ENCODE measurements at places on chromosomes 2 and 18. TPM values are rescaled to one million over a fixed set of nuclear protein-coding genes. Genes with fewer than 3 reads are reported as not detected.

Gene GALNT5
- total RNA-seq: 16.5 TPM

Gene AGXT
- total RNA-seq: 1.0 TPM

Gene OSGEPL1
- total RNA-seq: 4.3 TPM

Gene DSG1
- total RNA-seq: not detected

Gene SPRED2
- 65.0 TPM for total RNA-seq

Gene TUBB8B
- total RNA-seq: not detected

Gene BOK
- 25.5 TPM for total RNA-seq

Gene SNORC
- 31.5 TPM for total RNA-seq
